Cortex of kidney (tissue), 1 donor: ENCODE measurements at places on chromosomes 12 and 14.

GRCh38 chr12:50038336-50038735 lies 13.0 kb upstream of the RACGAP1 start:
- no peak for DNase-seq

DNA sequence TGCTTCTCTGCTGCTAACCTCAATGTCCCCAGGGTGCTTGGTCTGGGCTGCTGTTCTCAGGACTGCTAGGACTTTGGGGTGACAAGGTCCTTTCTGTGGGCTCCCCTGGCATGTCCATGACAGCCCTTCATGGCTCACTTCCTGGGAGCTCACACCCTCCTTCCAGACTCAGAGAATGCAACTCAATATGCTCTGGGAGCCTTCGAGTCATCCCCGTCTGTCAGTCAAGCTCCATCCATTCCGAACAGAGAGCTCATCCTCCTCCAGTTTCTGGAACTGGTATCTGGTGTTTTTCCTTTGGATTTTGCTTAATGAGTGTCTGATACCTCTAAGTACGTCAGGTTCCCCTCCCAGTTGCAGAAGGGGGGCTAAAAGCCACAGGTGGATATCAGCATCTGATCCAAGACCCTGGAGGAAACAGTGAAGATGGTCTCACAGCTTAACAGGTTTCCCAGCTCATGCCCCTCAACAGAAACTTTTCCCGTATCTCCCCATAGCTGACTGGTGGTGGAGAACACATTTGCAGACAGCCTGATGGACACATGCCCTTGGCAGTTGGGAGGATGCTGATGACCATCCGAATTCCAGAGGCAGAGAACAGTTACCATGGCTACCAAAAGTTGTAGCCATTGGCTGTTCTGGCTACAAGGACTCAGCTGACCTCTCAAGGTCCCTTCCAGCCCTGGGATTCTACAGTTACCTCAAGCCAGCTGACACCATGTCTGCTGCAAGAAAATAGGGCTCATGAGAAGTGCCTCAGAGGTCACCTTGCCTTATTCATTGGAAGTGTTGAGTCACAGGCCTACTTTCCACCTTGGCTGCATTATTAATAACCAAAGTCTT lies 9.5 kb upstream of the RAB35 start:
- no peak for DNase-seq

- no peak for DNase-seq
Measured at GRCh38 chr14:68208218-68208617, 388.6 kb downstream of the RAD51B start.

DNA sequence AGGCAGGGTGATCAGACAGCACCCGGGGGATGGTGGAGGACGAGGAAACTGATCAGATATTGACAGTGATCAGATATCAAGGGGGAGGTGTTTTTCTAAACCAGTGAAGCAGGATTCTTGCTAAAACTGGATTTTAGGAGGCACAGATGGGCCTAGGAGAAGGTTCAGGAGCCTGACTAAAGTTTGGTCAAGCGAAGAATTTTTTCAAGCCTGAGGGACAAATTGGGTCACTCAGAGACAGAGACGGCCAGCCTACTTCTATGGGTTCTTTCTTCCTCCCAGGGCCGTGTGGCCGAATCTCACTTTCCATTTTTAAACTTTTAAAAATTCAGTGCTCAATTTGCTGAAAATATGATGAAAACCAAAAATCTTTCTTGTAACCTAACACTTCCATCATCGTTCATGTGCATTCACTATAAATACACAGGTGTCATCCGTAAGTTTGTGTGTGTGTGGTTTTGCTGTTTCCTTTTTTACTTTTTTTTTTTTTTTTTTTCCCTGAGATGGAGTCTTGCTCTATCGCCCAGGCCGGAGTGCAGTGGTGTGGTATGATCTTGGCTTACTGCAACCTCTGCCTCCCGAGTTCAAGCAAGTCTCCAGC lies 68.5 kb downstream of the RIN3 start:
- no peak for DNase-seq
